ENCODE measurements at places on chromosomes 1 and 21.

DNA sequence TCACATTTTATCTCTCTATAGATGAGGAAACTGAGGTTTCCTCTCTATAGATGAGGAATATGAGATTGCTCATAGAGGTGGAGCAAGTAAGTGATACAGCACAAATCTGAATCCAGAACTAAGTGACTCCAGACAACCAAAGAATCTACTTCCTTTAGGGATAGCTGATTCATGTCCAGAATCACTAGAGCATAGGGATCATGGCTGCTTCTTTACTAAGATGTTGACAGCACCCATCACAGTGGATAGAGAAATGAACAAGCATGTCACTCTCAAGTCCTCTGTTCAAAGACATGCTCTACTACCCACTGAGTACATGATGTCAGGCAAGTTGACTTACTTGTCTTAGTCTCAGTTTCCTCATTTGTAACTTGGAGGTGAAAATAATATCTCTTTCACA is 116.1 kb upstream of the SPATA6 start:
- no peak for DNase-seq

DNA sequence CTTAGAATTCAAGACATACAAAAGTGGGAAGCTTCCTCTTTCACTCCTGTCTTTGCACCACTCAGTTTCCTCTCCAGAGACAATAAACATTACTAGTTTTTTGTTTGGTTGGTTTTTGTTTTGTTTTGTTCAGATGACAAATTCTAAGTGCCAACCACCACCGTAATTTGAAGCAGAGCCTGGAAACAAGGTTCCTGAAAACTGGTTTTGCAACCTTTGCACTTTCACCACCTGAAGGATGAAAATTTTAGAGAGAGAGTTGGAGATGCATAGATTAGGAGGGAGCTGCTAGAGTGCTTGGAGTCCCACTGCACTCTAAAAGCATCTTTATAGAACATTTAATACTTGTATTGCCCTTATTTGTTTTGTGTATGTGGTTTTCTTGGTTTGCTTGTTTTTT is 20.2 kb upstream of the MGST3 start:
- no peak for DNase-seq

GRCh38 chr1:153560771-153561465 is 4.7 kb downstream of the S100A2 start:
- DNase-seq, result no peak

- no peak for DNase-seq
These were observed 146.3 kb downstream of the HLX start for GRCh38 chr1:221025501-221025900.

- no peak for DNase-seq
These were observed 12.8 kb upstream of the E2F2 start for GRCh38 chr1:23543707-23544443.

- DNase-seq, result no peak
These were observed 124.5 kb downstream of the CRB1 start for GRCh38 chr1:197392541-197392940.

DNA sequence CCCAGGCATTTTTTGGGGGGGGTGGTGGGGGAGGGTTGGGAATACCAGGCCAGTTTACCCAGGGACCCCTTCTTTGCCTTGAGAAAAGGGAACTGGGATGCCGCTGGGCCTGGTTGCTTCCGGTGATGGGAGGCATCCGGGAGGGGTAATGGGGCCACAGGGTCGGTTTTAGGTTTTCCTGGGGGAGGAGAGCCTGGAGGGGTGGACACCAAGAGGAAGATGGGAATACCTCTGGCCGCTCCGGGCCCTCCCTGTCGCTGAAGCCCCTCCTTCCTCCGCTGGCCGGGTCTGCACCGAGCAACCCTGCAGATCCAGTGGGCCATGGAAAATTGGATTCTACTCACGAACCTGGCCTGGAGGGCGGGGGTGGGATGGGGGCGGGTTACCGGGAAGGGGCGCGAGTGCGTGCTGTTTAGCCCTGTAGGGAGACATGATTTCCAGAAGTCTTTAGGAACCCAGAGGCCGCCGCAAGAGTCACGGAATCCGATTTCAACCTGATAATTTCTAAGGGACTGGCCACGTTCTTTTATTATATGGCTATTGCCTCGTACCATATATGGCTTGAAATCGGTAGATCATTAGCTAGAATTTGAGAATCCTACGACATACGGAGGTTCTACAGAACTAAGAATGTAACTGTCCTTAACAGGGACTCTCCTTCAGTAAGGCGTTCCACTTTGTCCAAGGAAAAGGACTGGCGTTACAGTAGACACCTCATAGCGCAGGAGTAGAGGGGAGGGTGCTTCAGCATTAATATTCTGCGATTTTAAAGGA is 749 bp downstream of the AKIRIN1 start:
- no peak for DNase-seq

DNA sequence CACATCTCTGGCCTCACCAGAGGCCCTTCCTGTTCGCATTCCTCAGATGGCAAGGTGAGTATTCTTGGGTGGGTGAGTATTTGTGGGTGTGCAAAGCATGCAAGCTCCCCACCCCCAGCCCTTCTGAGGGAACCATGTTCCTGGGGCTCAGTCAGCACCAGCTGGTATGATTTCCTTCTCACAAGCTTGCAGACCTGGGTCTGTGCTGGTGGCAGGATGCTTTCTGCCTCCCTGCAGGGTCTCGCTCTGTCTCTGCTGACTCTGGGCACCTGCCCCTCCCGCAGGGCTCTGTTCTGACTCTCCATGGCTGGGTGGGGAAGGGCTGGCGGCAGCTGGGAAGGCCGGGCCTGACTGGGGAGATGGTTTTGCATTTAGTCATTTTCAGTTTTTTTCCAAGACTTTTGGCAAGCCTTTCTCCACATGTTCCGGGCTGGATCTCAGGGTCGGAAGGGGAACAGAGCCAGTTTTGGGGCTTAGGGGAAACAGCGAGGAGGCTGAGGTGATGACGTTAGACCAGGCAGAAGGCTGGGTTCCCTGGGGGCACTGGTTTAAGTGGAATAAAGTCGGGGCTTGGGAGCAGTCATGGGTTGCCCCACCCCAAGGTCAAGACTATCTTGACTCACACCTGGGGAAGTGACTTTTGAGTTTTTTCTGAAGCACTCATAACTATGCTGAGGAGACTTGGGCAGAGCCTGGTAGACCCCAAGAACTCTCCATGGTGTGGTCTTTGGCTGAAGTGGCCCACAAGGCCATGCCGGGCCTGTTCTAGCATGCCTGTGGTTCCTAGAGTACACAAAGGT is 6.2 kb downstream of the RASSF5 start:
- DNase-seq, result no peak

- DNase-seq, result no peak
These were observed 86.8 kb downstream of the PLA2G4A start for GRCh38 chr1:186915555-186915954.

GRCh38 chr1:170699696-170700095 is 35.8 kb downstream of the PRRX1 start:
- no peak for DNase-seq

DNA sequence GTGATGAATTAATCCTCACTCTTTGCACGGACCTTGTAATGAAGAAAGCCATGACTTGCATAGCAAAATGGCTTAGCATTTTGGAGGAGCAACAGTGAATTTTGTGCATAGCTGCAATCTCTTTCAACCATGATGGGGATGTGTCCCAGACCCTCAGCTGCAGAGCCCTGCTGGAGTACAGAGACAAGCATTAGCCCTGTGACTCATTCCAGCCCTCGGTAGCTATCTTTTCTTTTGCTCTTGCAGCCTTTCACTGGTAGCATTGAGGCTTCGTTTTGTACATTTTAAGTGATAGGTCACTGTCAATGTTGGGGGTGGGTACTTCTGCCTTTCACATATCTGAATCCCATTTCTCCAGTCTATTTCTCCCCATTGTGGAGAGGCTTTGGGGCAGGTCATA is 58.4 kb downstream of the SLC35F3 start:
- DNase-seq, result no peak

DNA sequence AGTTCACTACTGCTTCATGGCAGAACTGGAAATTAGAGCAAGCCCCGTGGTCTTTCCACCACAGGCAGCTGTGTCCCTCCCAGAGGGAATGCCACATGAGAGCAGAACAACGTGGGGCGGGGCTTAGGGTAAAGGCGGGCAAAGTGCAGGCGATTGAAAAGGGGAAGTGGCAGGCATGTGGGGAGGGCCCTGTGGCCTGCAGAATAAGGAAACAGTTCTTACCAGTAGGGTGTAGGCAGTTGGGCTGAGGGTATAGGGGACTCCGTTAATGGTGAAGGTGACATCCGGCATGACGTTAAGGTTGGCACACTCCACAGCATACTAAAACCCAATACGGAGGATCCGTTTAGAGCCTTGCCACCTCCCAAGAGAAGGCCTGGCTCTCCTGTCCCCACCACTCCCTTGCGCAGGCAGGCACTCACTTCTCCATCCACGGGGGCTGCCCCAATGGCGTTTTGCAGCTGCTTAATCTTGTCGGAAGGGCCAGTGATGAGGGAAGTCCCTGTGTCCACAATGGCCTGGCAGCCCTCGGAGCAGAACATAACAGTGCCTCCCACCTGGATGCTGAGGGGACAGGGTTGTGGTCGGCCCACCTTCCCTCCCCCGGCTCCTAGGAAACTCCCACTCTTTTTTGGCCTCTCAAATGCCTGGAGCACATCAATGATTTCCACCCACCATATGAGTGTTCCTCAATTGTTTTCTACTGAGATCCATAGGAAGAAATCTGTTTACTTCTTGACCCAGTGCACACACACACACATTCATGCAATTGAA is 9.1 kb upstream of the RAB7B start:
- peak; percentile 7 for DNase-seq

DNA sequence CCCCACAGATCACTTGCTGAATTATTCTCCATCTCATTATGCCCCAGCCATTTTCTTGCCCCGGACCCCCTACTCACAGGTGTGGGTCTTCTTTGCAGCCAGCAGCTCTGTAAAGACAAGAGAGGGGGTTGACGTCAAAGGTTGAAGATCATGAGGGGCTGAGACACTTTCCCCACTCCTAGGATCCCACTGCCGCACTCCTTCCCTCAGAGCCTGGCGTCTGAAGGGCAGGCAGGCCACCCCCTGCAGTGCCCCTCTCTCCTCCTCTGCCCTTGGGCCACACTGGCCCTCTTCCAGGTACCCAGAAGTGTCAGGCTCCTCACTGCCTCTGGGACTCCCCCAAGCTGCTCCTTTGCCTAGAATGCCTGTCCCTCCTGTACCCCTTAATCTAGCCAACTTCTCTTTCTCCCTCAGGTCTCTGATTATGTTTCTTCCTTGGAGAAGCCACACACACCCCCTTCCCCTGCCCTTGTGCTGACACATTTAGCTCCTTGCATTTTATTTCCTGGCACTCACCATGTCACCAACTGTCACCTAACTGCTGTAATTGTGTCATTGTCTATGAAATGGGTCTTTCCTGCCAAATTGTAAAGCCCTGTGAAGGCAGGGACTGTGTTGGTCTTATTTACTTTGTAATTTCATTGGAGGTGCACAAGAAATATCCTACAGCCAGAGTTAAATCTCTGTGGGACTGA is 2.1 kb downstream of the RORC start:
- DNase-seq, result no peak

- no peak for DNase-seq
These were observed 987 bp upstream of the CDCP2 start for GRCh38 chr1:54153535-54154439.

DNA sequence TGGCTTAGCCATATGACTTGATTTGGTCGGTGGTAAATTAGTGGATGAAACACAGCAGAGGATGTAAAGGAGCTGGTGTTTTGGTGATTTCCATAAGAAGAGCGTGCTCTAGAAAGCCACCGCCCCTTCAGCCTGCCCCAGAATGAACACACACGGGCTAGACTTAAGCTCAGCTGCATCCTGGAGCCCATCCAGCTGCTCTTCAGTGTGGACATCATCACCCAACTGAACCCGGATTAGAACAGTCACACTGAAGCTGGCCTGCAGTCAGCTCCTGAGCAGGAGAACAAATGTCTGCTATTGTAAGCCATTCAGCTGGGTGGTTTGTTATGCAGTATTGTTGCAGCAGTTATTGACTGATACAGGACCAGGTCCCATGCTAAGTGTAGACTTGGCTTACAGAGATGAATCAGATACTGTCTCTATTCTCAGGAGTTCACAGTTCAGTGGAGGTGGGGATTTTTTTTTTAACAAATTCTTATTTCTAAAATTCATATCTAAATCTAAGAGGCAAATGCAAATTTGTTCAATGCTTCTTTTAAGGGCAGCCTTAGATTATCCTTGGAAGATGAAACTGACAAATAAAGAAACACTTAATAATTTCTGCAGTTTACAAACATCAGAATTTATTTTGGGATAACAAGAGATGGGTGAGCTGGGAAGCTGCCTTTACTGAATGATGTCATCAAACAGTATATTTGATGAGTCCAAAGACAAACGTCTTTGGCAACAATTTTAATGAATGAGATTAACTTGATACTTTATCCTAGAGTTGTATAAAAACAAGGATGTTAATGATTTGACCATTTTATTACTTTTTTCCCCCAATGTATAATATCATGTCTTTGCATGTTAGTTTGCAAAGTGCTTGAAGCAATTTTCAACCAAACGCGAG is 251.2 kb downstream of the TRABD2B start:
- DNase-seq, result no peak

DNA sequence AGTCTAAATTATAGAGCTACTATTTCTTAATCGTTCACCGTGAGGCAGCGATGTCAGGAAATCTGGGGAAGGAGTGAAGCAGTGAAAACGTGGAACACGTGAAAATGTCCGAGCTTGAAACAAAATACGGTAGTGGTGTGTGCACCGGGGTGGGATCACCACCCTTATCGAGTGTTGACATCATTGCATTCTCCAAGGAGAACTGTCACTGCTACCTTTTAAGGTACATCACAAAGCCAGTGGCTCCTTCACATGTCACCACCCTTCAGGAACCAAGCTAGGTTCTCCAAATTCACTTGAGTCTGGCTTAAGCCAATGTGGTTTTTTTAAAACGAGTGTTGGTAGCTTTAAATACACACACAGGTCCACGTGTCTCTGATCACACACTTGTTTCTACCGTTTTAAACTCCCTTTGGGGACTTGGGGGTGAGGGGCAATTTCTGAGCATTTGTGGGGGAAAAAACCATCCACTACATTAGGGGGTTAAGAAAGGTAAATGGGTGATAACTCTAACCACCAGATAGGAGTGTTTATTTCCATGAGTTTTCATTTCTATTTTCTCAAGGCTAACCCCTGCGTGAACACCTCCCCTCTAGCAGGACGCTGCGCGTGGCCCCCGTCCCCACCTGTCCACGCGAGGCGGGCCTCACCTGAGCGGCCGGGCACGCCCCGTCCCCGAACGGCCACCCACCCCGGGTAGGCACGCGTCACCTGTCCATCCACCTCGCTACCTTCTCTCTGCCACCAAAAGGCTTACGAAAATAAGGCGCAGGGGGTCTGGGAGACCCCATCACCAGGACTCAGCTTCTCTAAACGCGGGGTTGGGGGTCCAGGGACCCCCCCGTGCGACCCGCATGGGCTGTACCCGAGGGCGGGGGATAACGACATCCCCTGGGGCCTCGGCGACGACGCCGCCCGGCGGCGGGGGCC is 978 bp downstream of the PRDM15 start:
- DNase-seq, result no peak

GRCh38 chr1:237340892-237341291 is 298.9 kb downstream of the RYR2 start:
- no peak for DNase-seq

GRCh38 chr1:44418022-44418673 is 13.1 kb downstream of the RNF220 start:
- no peak for DNase-seq
